Heart left ventricle (tissue), 16 donors: ENCODE measurements at places on chromosomes 13 and 19. TPM values are rescaled to one million over a fixed set of nuclear protein-coding genes. Genes with fewer than 3 reads are reported as not detected.

DNA sequence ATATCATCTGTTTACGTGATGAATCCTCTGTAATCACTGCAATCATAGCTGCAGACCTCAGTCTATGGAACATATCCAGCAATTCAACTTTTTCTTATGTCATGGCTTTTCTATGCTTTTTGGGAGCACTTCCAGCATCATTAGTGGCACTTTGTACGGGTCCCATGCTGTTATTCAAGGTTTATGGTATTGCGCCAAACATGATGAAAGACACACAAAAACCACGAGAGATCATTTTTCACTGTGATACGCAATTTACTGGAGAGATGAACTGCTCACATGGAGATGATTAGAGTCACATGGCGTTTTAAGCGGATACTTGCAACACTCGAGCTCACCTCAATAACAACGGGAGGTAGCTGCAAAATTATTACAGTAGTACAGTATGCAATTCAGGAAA, 2101.7 kb upstream of the PCDH20 start:
- no peak for DNase-seq
- no peaks in the 10 kb centered on the region for H3K36me3 ChIP-seq
- no peaks in the 10 kb centered on the region for H3K4me1 ChIP-seq
- no peaks in the 10 kb centered on the region for H3K27me3 ChIP-seq
- no peak overlapping the region for H3K4me3 ChIP-seq
- H3K27ac ChIP-seq = no peak overlapping the region

- no peaks in the 10 kb centered on the region for H3K4me1 ChIP-seq
- no peaks in the 10 kb centered on the region for H3K36me3 ChIP-seq
- DNase-seq = no peak
- no peaks in the 10 kb centered on the region for H3K27me3 ChIP-seq
- no peak overlapping the region for H3K27ac ChIP-seq
- H3K4me3 ChIP-seq = no peak overlapping the region
Observed at GRCh38 chr13:41271456-41272285, 8.3 kb upstream of the MTRF1 start.

DNA sequence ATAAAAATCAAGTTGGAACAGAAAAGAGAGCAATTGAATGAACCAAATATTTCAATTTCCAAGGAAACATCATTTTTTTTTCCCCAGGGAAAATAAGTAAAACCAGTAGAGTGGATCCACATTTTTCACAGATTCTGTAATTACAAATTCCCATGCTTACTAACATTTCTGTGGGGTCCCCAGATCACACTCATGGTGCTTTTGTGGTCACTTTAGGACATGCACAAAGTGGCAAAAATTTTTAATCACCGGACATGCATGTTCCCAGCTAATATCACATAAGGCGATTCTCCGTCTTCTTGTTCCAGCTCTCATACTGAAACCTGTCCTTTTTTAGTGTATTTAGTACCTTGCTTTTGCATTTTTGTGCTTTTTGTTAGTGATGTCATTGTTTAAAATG, 748.2 kb upstream of the SLITRK1 start:
- H3K36me3 ChIP-seq = no peaks in the 10 kb centered on the region
- H3K27ac ChIP-seq = no peak overlapping the region
- no peak overlapping the region for H3K4me3 ChIP-seq
- DNase-seq = no peak
- H3K27me3 ChIP-seq = no peaks in the 10 kb centered on the region

DNA sequence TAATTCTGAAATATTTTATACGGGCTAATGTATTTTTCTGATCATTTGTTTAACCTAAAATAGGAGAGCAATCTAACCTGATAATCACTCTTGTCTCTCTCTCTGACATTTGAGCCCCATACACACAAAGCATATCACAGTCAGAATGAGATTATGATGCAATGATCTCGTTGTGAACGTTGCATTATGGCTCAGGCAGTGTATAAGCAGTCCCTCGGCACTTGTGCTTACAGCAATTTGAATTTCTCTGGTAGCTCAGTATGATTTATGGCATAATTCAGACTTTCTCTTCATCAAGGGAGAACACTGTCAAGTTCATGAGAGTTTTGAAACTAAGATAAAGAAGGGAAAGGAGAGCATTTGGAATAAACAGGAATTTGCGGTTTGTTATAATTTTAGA, 256.1 kb downstream of the DACH1 start:
- no peaks in the 10 kb centered on the region for H3K36me3 ChIP-seq
- no peaks in the 10 kb centered on the region for H3K4me1 ChIP-seq
- DNase-seq = no peak
- no peaks in the 10 kb centered on the region for H3K27me3 ChIP-seq
- no peak overlapping the region for H3K4me3 ChIP-seq
- no peak overlapping the region for H3K27ac ChIP-seq

- H3K27ac ChIP-seq = no peak overlapping the region
- H3K27me3 ChIP-seq = no peaks in the 10 kb centered on the region
- H3K4me1 ChIP-seq = no peaks in the 10 kb centered on the region
- no peak for DNase-seq
- no peaks in the 10 kb centered on the region for H3K36me3 ChIP-seq
Observed at GRCh38 chr13:93343097-93343496, 116.5 kb downstream of the GPC6 start.

- H3K27ac ChIP-seq = no peak overlapping the region
- DNase-seq = no peak
- no peaks in the 10 kb centered on the region for H3K27me3 ChIP-seq
Observed at GRCh38 chr13:58048670-58049069, 417.1 kb downstream of the PCDH17 start.

Gene CDKN2D
- total RNA-seq = 11.8 TPM

GRCh38 chr19:37362733-37363132, 8.2 kb upstream of the ZNF527 start:
- DNase-seq = no peak
- H3K4me3 ChIP-seq = no peak overlapping the region
- peaks cover 62% of the 10 kb centered on the region for H3K36me3 ChIP-seq

DNA sequence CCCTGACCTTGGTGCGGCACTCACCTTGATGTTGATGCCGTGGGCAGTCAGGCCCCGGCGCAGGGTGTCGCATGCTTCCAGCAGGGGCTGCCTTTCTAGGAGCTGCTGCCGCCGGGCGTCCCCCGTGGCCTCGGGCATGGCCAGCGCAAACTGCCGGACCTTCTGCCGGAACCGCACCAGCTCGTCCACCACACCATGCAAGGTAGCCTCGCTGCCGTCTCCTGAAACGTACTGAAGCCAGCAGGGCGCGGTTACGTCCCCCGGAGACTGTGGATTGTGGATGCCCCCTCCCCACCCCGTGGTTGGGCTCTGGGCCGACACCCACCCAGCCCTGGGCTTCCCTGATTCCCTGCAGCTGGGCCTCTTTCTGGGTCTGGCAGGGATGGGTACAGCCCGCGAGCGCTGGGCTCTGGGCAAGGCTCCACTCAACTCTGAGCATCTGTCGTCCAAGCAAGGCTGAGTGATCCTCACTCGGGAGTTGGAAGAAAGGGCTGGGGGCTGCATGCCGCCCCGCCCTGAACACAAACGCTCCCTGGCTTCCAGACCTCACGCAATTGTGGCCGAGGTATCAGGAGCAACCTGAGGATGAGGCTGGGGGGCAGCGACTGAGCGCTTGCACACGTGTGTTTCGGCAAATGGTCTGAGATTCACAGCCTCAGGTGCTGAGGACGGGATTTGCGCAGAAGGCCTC, 27.1 kb downstream of the NAXD start:
- peaks cover 28% of the 10 kb centered on the region for H3K36me3 ChIP-seq
- DNase-seq = no peak
- H3K27ac ChIP-seq = no peak overlapping the region
- H3K4me1 ChIP-seq = peaks cover 19% of the 10 kb centered on the region
- no peaks in the 10 kb centered on the region for H3K27me3 ChIP-seq

DNA sequence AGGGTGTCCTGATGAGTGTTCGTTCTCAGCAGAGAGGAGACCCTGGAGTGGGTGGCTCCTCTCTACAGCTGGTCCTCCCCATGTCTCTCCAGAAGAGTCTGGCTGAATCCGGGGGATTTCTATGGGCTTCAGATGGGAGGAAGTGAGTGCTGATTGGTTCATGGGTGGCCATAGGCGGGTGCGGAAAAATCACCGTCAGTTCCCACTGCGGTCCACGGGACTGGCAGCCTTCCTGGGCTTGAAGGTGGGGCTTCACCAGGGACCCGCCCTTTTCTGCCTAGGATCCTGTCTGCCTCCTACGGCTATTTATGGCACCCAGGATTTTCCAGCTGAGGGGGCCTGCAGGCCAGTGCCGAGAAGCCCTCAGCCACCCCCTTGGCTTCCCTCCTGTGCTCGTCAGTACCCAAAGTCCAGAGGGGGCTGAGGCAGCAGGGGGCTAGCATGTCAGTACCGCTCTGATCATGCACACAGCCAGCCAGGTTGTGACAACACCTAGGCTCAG, 18.4 kb downstream of the CPB2 start:
- H3K27me3 ChIP-seq = no peaks in the 10 kb centered on the region
- no peak for DNase-seq
- H3K36me3 ChIP-seq = no peaks in the 10 kb centered on the region
- H3K4me1 ChIP-seq = no peaks in the 10 kb centered on the region
- H3K4me3 ChIP-seq = no peak overlapping the region

DNA sequence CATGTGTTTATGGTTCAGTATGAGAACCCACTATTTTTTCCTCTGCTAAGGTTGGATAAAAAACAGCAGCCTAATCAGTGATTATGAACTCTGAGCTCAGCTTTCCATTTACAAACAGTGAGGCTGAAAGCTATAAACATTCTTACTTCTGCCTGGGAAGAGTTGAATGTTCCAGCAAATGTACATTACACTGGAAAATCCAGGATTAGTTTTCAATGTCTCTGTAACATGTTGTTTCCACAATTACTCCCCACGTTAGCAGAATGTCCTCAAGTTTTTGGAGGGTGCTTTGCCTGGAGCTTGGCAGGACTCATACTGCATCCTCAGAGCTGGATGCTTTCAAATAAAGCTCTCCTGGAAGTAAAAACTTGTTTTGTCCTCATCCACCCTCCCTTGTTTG, 150.4 kb downstream of the POSTN start:
- H3K27ac ChIP-seq = peak overlapping the region; percentile 13
- no peak for DNase-seq
- no peaks in the 10 kb centered on the region for H3K4me1 ChIP-seq
- H3K36me3 ChIP-seq = no peaks in the 10 kb centered on the region

- H3K4me1 ChIP-seq = no peaks in the 10 kb centered on the region
- H3K4me3 ChIP-seq = no peak overlapping the region
- H3K27me3 ChIP-seq = no peaks in the 10 kb centered on the region
- no peak for DNase-seq
Observed at GRCh38 chr13:53254500-53254899, 225.9 kb downstream of the OLFM4 start.

GRCh38 chr19:1624458-1624857, 19.2 kb upstream of the UQCR11 start:
- H3K36me3 ChIP-seq = peaks cover 19% of the 10 kb centered on the region
- H3K27ac ChIP-seq = no peak overlapping the region
- no peak overlapping the region for H3K4me3 ChIP-seq

- H3K27ac ChIP-seq = no peak overlapping the region
- H3K36me3 ChIP-seq = peaks cover 5% of the 10 kb centered on the region
- H3K27me3 ChIP-seq = no peaks in the 10 kb centered on the region
- no peak overlapping the region for H3K4me3 ChIP-seq
- no peak for DNase-seq
Observed at GRCh38 chr13:52703482-52703881, 36.1 kb downstream of the CNMD start.

DNA sequence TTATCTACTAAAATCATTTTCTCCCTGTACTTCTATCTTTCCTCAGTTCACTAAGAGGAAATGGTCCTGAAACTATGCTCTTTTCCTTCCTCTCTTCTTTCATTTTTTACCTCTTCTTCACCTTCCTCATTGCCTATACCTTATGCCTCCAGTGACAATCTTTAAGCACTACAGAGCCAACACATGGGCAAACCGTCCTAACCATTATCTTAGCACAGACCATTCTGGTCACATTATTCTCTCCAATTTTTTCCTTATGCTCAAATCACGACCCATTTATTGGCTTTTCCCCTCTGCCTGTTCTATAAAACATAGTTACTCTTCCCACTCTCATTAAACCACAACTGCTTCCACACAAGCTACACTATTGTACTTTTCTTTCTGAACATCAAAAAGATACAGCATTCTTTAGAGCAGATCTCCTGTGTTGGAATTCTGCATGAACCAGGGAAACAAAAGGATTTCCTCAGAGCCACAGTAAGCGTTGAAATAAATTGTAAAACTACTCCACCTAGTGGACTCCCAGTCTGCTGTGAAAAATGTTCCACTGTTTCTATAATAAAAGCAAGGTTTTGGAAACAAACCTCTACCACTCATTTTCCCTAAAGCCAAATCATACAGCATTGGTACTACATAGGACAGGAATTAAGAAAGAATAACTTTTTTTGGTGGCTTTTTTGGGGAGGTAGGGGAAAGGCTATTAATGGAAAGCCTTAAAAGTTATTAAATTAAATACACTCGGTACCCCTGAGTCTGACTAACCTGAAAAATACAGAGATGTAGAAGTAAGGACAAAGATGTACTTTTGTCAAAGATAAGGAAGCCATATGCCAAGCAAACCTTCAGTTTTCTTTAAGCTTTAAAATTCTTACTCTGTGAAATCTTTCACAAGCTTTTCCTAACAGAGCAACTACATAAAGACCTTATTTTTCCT, 19.5 kb downstream of the NUFIP1 start:
- no peak overlapping the region for H3K27ac ChIP-seq
- DNase-seq = no peak
- H3K4me1 ChIP-seq = peaks cover 8% of the 10 kb centered on the region

GRCh38 chr13:23671897-23672296, 101.7 kb downstream of the TNFRSF19 start:
- H3K4me3 ChIP-seq = no peak overlapping the region
- H3K27me3 ChIP-seq = no peaks in the 10 kb centered on the region
- DNase-seq = no peak
- H3K27ac ChIP-seq = peak overlapping the region; percentile 66

Gene ATP4A
- not detected for total RNA-seq

DNA sequence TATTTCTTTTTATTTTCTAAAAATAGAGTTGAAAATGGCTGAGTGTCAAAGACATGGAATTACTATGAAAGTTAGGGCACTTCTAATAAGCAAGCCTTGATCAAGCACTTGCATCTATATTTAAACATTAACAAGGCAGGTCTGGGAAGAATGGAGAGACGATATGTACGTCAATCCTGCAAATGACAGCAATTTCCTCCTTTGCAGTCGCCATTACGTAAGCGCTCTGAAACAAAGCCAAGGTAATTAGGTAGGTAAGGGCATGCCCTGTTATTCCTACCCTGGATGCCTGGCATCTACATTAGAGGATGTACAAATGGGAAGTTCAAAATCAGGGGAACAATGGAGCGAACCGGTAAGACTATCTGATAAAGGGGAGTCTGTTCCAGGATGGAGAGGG, 664.0 kb upstream of the ARGLU1 start:
- DNase-seq = no peak
- H3K4me1 ChIP-seq = no peaks in the 10 kb centered on the region
- H3K27me3 ChIP-seq = no peaks in the 10 kb centered on the region

DNA sequence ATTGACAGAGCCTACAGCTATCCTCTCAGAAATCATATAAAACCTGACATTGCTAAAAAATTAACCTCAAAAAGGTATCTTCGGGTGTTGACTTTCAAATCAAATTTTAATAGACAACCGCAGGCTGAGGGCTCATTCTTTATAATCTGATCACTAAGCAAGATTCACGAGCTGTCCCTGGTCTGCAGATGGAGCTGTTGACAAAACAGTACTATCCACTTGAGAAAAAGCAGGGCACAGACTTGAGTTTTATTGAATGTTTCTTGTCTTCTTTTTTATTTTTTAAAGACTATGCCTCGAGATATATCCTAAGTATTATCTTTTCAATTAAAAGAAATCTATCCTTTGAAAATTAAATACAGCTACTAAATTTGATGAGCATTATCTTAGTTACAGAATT, 540.5 kb downstream of the PCDH9 start:
- H3K4me3 ChIP-seq = no peak overlapping the region
- no peaks in the 10 kb centered on the region for H3K27me3 ChIP-seq
- no peak overlapping the region for H3K27ac ChIP-seq
- DNase-seq = no peak

Gene ZNF573
- total RNA-seq = 4.0 TPM

Gene SLITRK5
- total RNA-seq = not detected
